IMR-90 (cell line): ENCODE measurements at places on chromosomes 16 and 17.
A peak's percentile ranks its signal among the peaks of the same experiment; 100 is the strongest.

DNA sequence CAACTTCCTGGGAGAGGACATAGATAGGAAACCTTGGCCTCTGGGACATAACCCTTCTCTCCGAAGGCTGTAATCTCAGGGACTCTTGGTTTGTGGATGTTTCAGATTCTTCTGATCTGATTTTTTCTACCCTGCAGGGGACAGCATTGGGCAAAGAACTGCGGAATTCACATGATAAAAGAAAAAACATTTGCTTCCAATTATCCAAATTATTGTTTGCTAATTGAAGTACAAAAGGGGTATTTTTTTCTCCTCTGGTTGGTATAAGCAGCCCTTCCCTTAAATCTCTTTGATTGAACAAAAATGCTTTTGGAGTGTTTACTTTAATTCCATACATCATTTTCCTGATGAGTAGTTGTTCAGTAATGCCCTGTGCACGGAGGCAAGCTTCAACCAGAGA is 251.7 kb upstream of the IRX3 start:
- no peak overlapping the region for H3K27ac ChIP-seq
- H3K4me1 ChIP-seq = no peaks in the 10 kb centered on the region
- no peak for DNase-seq
- H3K36me3 ChIP-seq = no peaks in the 10 kb centered on the region

DNA sequence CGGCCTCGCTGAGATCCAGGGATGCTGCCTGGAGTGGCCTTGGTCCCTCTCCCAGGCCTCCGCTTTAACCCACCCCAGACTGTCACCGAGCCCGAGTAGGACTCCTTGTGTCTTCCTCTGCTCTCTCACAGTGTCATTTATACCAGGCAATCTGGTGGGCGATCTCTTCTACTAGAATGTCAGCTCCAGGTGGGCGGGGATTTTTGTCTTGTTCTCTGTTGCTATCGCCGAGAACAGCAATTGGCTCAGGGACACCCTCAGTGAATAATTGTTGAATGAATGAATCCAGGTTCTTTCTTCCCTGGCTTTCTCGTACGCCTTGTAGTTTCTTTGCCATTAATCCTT is 591 bp downstream of the DHX38 start:
- peak overlapping the region; percentile 80 for H3K27ac ChIP-seq
- H3K27me3 ChIP-seq = no peaks in the 10 kb centered on the region
- no peak for DNase-seq
- peak overlapping the region; percentile 96 for H3K4me3 ChIP-seq
- peaks cover 30% of the 10 kb centered on the region for H3K36me3 ChIP-seq

DNA sequence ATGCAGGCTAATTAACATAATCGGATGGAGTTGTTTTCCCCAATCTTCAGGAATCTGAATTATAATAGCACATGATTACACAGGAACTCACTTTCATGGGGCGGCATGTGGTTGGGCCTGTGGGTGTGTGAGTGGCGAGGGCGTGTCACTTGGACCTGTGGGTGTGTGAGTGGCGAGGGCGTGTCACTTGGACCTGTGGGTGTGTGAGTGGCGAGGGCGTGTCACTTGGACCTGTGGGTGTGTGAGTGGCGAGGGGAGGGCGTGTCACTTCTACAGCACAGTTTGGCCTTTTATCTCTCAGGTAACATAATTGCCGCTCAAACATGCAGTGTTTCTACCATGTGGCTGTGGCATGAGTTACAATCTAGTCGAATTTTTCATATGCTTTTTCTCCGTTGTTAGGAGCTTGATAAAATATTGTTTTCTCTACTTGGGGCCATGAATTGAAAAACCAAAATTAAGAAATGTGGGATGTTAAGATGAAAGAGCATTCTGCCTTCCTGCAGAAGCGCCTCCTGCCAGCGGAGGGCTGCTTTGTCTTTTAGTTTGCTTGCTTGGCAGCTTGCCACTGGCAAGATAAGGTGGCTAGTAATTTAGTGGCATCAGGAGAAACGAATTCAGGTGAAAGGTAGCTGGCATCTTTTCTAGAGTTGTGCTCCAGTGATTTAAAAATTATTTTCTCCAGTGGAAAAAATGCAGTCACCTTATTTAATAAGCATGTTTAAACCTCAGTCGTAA is 36.2 kb downstream of the USP10 start:
- H3K27me3 ChIP-seq = no peaks in the 10 kb centered on the region
- H3K27ac ChIP-seq = no peak overlapping the region
- H3K4me3 ChIP-seq = no peak overlapping the region
- peaks cover 22% of the 10 kb centered on the region for H3K4me1 ChIP-seq
- no peaks in the 10 kb centered on the region; the same call in 1 of the 2 replicates for H3K36me3 ChIP-seq
- DNase-seq = no peak

- no peak for DNase-seq
- H3K27ac ChIP-seq = no peak overlapping the region
- H3K36me3 ChIP-seq = no peaks in the 10 kb centered on the region
- H3K4me1 ChIP-seq = no peaks in the 10 kb centered on the region
- no peaks in the 10 kb centered on the region for H3K27me3 ChIP-seq
- no peak overlapping the region for H3K4me3 ChIP-seq
These were observed 486.5 kb downstream of the HS3ST4 start for GRCh38 chr16:26178298-26178697.
